ENCODE measurements at places on chromosomes 3 and 15.
A peak's percentile ranks its signal among the peaks of the same experiment; 100 is the strongest.

GRCh38 chr15:66877477-66878271 is 175.6 kb downstream of the SMAD6 start:
- no peak for DNase-seq

GRCh38 chr3:66276705-66277274 is 56.0 kb downstream of the SLC25A26 start:
- DNase-seq, result no peak

DNA sequence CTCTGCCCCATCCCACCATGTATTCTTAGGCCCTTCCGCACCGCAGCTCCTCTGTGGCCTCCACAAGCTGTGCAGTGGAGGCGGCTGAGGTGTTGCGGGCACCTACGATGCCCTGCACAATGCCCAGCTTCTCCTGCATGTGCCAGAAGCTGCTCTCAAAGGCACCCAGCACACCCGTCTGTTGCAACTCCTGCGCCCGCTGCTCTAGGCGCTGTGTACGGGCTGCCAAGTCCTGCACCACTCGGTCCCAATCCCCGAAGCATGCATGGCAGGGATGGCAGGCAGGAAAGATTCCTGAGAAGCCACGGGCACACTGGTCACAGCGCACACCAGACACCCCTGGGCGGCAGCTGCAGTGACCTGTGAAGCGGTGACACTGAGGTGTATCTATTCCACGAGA is 3.1 kb upstream of the USP19 start:
- no peak for DNase-seq

DNA sequence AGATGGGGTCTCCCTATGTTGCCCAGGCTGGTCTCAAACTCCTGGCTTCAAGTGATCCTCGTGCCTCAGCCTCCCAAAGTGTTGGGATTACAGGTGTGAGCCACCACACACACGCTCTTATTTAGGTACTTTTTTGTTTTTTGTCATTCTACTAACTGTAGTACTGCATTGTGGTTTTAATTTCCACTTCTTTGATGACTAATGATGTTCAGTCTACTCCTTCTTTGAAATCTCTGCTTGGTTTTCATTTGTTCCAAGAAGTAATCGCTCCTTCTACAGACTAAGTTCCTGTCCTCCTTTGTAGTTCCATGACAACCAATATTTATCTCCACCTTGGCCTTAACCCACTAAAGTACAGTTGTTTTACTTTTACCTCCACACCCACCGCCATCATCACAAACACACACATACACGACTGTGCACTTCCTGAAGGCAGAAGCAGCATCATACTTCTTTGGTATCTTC is 529 bp upstream of the DLEC1 start:
- DNase-seq, result no peak

DNA sequence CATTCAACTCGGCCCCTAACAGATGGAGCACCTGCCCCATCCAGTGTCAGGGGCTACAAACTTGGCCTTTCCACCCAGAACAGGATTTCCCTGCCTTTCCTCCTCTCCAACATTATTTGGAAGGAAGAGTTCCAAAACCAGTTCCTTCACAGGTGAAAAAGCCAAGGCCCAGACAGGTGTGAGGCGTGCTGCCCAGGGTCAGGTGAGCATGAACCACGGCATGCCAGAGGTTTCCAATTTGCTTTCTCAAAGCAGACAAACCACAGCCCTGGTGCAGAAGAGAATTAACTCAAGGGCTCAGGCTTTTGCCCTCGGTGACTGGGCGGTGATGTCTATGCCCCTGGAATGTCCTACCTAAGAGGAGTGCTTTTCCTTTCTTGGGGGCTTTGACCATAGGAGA is 43.2 kb downstream of the LDHAL6B start:
- no peak for DNase-seq

DNA sequence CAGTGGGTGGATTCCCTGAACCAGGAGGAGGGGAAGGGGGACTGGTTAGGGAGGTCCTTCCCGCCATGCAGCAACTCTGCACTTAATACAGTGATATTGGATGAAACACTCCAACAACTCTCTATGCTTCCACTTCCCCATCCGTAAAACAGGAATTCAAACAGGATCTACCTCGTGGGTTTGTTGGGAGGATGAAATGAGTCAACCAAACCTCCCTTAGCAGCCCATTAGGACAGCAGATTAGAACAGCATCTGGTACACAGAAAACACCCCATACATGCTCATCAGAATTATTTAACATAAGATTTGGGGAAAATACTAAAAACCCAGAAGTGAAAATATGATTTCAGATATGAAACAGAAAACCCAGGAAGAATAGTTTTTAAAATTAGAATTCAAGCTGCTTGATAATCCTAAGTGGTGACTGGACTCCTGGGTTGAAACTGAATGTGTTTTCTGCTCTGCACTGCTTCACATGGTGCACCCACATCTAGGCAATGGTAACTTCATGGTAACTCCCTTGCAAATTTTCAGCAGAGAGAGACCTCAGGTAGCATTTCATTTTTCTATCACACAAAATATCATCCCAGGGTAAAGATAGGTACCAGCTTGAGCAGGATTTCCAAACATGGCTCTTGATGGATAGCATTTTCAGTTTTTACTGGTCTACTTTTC is 326.8 kb upstream of the FRG2C start:
- no peak for DNase-seq

GRCh38 chr3:42685891-42686820 is 819 bp downstream of the KLHL40 start:
- no peak for DNase-seq

GRCh38 chr3:56303487-56303886 is 164.8 kb downstream of the ERC2 start:
- DNase-seq, result peak; percentile 33

GRCh38 chr15:100770661-100771584 is 108.7 kb upstream of the ALDH1A3 start:
- DNase-seq, result no peak

DNA sequence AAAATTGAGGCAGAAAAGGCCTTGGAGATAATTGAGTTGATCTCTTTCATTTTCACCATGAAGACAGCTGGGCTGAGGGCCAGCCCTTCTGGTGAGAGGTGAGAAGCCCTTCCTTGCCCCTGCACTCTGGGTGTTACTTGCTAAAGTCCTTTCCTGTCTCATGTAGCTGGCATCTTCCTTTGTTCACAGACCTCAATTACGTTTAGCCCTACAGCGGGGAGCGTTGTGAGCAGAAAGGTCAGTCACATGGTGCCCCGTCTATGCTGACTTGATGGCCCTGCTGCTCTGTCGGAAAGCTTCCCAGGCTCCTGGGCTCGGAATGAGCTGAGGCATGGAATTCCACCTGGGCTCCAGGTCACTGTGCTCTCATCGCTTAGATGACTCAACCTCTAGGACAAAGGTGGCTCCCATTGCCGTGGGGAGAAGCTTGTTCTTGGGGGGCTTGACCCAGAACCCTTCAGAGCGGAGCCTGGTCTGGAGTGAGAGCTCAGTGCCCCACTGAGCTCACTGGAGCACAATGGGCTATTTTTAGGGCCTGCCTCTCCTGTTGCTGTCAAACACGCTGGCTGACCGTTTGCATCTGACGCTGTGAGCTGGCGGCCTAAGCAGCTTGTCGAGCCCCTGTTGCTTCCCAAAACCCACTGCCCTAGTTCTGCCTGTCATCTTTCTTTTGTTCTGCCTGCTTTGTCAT is 47.0 kb downstream of the RPLP1 start:
- DNase-seq, result no peak

DNA sequence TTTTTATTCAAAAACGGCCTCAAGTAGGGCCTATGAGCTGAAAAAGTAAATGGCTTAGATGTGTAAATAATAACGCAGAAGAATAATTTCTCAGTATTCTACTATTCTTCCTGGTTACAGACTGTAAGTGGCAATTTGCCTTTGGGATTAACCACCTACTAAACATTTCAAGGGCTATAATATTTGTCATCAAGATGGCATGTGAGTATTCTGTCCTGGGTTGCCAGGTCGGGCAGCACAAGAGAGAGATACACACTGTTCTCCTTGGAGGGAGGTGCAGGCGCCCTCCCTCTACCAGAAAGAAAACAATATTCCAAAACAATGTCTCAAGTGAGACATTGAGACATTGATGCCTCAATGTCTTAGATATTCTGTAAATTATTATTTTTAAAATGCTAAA is 278.4 kb downstream of the OCA2 start:
- no peak for DNase-seq

DNA sequence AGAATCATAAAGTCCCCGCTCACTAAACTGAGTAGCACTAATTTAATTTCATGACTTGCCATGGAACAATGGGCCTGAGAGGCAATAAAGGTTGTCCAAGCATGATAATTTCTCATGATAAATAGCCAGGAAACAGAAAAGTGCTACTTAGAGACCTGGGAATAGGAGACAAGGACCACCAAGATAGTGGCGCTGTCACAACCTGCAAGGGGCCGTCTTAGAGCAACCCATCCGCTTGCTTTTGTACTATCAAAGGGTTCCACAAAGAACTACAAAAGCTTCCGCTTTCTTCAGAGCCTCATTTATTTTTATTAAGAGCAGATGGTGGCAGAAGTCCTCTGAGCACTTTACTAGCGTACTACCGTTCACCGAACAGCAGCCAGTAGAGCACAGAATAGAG is 421.7 kb upstream of the GRM7 start:
- no peak for DNase-seq

DNA sequence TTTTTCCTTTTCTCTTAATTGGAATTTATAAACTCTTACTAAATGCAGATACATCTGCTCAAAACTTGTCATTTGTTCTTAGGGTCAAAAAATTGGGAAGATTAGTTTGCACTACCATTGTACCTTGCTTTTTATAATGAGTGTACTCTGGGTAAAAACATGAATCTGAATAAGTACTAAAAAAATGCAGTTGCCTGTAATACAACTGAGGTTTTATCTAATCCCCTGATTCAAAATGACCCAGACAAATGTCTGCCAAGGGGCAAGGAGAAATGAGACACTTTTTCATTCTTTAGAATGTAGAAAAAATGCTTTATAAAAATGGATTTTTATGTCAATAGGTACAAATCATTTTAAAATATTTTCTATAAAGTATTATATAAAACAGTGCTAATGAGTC is 42.4 kb downstream of the RASA2 start:
- DNase-seq, result no peak

- no peak for DNase-seq
Observed at GRCh38 chr3:166201476-166201875, 364.3 kb upstream of the BCHE start.

DNA sequence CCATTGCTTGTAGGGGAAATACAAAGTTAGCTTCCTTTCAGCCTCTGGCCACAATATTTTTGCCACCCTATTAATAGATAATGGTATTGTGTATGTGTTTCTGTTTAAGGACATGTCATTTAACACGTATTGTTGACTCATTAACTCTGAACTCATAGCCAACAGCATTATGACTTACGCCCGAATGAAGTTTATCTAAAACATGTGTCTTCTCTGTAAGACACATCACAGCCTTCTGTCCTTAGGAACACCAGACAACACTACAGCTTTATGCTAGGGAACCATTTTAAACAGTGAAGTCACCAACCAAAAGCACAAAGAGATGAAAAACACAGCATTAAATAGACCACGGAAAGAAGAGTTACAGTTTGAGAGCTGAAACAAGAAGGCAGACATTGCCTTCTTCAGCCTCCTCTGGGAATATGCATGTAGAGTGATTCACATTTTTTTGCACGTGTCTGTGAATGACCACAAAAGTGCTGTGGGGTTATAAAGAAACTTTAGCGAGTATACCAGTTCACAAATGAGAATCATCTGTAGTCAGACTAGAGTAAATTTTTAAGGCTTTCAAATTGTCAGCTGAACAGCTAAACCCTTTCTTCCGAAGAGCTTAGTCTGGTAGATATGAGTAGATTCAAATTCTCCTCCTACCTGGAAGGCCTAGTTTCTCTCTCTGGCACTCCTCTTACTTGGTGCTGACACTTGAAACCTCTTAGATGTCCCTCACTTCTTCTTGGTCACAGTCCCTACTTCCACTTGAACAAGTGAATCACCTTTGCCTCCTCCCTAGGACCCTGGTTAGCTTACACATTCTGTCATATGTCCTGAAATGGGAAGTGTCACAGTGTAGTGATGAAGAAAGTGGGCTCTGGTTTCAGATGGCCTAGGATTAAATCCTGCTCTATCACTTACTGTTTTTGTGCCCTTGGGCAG is 32.2 kb downstream of the MCTP2 start:
- DNase-seq, result no peak

- DNase-seq, result no peak
Observed at GRCh38 chr3:151843275-151843674, 29.4 kb downstream of the AADAC start.

DNA sequence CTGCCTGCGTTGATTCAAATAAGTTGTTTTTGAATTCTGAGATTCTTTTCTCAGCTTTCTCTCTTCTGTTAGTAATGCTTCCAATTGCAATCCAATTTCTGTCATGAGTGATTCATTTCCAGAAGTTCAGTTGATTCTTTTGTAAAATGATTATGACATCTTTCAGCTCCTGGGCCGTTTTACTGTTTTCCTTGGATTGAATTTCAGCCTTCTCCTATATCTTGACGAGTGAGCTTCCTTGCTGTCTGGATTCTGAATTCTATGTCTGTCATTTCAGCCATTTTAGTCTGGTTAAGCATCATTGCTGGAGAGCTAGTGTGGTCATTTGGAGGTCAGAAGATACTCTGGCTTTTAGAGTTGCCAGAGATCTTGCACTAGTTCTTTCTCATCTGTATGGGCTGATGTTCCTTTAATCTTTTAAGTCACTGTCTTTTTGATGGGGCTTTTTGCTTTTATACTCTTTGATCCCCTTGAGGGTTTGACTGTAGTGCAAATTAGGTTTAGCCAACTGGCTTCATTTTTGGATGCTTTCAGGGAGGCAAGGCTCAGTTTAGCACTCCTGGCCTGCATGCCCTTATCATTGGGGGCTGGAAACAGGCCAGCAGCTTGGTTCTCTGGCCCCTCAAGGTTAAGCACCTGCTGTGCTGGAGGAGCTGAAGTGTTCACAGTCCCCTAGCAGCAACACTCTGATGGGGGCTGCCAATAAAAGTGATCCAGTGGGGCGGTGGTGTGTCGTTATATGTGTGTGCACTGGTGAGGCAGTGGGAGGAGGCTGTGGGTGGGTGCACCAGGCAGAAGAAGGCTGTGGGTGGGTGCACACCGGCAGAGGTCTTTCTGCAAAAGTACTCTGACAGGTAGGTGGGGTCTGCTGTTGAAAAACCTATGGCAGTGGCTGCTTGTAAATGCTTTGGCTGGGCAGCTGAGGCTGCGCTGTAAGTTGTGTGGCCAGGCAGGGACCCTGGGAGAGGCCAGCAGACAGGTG is 51.2 kb downstream of the MCTP2 start:
- DNase-seq, result no peak

GRCh38 chr3:33848624-33849347 is 50.4 kb downstream of the PDCD6IP start:
- DNase-seq, result no peak

DNA sequence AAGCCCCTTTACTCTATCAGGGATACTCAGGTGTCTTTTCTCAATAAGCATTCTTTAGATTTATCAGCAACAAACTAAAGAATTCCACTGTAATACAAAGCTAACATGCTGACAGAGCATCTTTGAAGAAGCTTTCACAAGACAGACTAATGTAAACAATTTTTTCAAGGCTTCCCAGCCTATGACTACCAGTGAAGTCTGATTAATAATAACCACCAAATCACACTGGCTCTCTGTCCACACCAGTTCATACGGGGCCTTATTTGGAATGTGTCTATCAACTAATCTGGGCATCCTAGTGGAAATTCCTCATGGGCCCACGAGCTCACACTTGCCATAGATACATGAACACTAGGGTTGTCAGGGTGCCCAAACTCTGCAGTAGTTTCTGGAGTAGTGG is 84.5 kb downstream of the EFL1 start:
- DNase-seq, result no peak

All from SIG-M5 (cell line).